ENCODE measurements at places on chromosomes 2 and 18.

DNA sequence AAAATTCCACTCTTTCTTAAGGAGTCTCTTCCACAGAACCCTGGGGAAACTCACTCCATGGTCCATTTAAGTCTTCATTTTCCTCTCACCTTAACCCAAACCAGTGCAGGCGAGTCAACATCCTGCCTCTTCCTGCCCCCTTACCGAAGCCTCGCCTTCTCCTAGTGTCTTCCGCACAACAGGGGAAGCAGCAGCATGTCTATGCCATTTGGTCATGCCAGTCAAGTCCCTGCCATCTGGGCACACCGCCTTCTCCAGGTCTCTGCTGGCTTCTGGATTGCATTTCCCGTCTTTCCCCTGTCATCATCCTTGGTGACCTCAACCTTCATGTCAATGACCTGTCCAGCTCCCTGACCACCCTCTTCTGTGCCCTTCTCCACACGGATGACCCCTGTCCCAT lies 77.3 kb upstream of the FZD7 start:
- DNase-seq = no peak

- DNase-seq = no peak
Observed at GRCh38 chr2:73855526-73855925, 26.8 kb downstream of the STAMBP start.

DNA sequence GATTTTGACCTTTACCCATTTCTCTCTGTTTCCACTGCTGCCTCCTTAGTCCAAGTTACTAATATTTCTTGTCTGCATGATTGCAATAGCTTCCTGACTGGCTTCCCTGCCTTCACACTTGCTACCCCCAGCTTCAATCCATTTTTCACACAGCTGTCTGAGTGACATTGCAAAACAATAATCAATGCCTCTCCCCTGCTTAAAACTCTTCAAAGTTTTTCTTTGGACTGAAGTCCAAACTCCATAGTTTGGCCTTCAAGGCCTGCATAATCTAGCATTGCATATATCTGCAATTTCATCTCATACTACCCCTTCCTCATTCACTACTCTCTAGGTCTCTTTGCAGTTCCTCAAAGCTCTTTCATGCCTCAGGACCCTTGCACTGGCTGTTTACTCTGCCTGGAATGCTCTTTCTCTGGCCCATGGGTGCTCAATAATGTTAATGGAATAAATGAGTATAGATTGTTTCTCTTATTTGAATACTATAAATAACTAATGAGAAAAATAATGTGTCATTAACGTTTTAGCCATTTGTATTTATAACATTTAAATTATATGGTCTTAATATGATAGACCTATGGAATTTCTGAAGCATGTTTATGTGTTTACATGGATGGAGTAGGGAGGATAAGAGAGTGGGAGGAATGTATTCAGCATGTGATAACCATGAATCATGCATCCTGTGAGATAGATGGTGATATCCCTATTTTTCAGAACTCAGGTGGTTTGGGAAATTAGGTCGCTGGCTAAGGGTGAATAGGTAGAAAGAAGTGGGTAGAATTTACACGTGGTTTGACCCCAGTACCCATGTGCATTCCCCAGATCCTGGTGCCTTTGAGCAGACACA lies 5.7 kb upstream of the TMEM178A start:
- DNase-seq = no peak

GRCh38 chr2:31606509-31606908 lies 25.8 kb upstream of the SRD5A2 start:
- no peak for DNase-seq

DNA sequence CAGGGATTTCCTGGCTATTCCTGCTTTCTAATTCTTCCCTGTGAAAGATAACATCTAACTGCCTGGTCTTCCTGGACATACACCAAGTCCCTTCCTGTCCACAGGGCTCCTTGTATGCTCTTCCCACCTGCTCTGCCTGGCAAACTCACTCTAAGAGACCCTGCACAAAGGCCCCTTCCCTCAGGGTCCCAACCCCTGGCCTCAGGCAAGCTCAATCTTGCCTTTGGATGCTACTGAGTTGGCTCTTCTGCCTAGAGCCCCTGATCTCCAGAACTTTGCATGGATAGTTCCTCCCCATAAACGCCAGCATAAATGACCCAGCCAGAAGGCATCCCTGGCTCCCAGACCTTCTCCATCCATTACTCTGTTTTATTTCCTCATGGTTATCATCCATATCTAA lies 98.3 kb upstream of the OTOS start:
- no peak for DNase-seq
